ENCODE measurements at places on chromosomes 7 and 10.
A peak's percentile ranks its signal among the peaks of the same experiment; 100 is the strongest.

DNA sequence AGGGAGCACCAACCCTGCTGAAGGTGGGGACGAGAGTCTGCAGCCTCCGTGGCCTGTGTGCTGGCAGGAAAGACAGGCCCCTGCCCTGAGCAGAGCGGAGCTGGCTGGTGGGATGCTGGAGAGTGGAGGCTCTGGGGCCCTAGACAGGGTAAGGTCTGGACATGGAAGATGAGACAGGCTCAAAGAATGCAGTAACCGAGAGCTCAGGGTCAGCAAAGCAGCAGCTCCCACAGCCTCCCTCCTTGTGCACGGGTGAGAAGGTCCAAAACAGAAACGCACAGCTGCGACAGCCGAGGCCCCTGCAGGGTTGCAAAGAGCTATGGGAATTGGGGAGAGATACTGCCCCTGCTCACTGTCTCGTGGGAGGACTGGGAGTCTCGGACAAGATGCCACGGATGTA is 80.5 kb downstream of the TNS3 start:
- DNase-seq, result peak; percentile 64

DNA sequence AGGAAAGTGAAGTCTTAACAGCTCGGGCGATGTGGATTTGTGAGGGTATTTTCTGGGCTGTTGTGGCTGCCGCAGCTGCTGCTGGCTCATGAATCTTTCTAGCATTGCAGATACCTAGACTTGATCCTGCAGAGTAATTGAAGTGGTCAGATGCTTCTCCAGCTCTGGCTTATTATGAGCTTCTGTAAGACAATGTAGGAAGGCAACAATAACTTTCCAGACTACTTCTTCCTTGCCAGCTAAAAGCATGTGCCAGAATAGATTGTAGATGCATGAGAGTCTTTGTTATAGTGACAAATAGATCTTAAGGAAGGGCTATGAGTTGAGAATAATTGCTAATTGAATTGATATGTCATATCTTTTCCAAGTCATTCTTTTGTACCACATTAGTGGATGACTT is 461.4 kb upstream of the POT1 start:
- DNase-seq, result no peak

DNA sequence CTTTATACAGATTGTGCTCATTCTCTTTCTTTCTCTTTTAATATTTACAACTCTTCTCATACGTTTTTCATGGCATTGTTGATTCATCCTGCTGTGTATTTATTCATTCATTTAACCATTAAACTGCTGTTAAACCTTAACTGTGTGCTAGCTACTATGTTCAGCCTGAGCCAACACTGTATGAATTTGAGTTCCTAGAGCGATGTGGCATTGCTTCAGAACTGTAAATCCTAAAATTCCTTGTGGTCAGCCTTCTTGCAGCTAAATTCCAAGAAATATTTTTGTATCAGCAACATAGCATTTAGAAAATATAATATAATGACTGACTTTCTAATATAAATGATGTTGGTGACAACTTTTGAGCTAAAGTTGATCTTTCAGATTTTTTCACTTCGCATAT is 184.7 kb upstream of the FZD1 start:
- no peak for DNase-seq

GRCh38 chr7:18803923-18804322 is 308.4 kb downstream of the HDAC9 start:
- DNase-seq, result no peak
